ENCODE measurements at places on chromosomes 3 and 15. TPM values are rescaled to one million over a fixed set of nuclear protein-coding genes. Genes with fewer than 3 reads are reported as not detected.

DNA sequence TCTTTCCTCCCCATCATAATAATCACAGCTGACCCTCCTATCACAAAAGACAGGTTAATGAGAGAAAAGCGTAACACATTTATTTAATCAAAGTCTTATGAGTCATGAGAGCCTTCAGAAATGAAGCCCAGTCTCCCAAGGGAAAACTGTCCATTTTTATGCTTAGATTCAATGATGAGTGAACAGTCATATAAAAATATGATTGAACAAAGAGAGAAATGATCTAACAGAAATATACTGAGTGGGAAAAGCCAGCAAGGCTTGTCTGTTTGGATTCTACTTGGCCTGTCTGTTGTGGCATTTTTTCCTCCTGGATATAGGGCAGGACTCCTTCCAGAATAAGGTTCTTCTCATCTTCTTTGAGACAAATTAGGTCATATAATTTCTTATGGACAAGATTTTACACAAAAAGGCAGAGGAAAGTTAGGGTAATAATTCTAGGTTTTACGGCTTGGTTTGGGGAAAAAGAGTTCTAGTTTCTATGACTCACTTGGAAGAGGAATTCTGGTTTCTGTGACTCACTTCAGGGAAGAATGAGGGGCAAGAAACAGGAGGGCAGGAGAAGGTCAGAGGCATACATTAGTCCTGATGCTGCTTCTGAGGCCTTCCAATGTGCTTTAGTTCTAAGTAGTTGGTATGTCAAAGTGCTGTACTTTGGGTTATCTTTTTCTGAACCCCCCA, 534.2 kb downstream of the ZIC1 start:
- DNase-seq, result no peak

DNA sequence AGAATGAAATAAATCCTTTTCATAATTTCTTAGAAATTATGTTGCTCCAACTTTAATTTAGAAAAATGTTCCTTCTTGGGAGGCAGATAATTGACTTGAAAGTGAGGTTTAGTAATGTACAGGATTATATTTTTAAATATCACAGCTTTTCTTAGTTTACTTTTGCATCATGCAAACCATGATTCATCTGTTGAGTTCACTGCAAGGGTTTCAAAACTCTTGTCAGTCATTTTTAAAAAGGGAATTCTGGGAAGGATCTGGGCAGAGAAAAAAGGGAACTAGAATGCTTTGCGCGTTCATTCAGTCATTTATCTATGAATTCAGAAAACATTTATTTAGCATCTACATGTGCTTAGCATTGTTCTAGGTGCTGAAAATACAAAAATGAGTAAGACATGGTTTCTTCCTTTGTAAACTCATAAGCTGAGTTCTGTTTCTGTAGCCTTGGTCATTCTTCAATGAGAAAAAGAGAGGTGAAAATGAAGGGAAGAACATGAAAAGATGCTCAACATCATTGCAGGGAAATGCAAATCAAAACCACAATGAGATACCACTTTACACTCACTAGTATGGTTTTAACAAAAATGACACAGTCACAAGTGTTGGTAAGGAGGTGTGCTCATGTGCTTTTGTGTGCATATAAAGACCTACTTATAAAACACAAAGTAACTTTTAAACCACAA, 209.1 kb downstream of the NR1D2 start:
- no peak for DNase-seq

- peak; percentile 45 for DNase-seq
Observed at GRCh38 chr3:50436114-50436674, 67.2 kb downstream of the CACNA2D2 start.

GRCh38 chr3:147937891-147938290, 528.7 kb downstream of the ZIC1 start:
- DNase-seq, result no peak

GRCh38 chr3:45475145-45475544, 86.8 kb downstream of the LARS2 start:
- no peak for DNase-seq

- no peak for DNase-seq
Observed at GRCh38 chr3:47283193-47283537, 421 bp downstream of the KLHL18 start.

GRCh38 chr3:155809181-155809580, 3.1 kb upstream of the C3orf33 start:
- no peak for DNase-seq

Gene GOLIM4
- total RNA-seq, result 23.0 TPM

Gene SI
- total RNA-seq, result not detected

Gene SYNPR
- 0.59 TPM for total RNA-seq

Gene GOLGA8H
- total RNA-seq, result 0.24 TPM

Data from neural progenitor cell (in vitro differentiated cells).